T-helper 2 cell (primary cell): ENCODE measurements at places on chromosomes 1 and 21.

DNA sequence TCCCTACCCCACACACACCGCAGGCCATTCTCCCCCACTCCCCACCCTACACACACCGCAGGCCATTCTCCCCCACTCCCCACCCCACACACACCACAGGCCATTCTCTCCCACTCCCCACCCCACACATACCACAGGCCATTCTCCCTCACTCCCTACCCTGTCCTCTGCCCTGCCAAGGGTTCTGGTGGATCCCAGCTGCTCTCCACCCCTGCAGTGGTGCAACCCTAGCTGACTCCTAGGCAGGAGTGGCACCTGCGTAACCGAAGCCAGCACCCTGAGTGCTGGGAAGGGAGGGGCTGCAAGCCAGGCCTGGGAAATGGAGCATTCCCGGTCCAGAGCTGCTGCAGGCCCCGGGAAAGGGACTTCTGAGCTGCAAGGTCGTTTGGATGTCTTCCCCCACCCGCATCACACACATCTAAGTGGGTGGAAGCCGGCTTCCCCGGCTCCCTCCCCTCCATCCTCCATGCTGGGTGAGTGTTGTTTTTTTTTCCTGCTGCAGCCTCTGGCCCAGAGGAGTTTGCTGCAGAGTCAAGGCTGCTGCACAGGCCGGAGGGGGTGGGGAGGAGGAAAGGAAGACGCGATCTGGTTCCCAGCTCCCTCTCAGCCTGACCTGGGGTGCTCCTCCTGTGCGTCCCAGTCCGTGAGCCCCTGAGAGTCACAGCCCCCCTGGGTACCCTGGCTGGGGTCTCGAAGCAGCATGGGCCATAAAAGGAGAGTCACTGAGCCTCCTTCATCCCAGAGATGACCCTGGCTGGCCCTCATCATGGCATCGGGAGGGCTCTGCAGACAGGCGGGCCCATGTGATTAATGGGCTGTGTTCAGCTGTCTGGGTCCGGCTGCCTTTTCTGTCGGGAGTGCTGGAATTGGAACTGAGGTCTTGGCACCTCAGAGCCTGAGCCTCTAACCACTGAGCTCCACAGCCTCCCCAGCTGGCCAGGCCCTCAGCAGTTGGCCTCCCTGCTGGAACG is 16.1 kb downstream of the H6PD start:
- DNase-seq = no peak

GRCh38 chr1:48677306-48678287 is 99.1 kb downstream of the BEND5 start:
- no peak for DNase-seq

DNA sequence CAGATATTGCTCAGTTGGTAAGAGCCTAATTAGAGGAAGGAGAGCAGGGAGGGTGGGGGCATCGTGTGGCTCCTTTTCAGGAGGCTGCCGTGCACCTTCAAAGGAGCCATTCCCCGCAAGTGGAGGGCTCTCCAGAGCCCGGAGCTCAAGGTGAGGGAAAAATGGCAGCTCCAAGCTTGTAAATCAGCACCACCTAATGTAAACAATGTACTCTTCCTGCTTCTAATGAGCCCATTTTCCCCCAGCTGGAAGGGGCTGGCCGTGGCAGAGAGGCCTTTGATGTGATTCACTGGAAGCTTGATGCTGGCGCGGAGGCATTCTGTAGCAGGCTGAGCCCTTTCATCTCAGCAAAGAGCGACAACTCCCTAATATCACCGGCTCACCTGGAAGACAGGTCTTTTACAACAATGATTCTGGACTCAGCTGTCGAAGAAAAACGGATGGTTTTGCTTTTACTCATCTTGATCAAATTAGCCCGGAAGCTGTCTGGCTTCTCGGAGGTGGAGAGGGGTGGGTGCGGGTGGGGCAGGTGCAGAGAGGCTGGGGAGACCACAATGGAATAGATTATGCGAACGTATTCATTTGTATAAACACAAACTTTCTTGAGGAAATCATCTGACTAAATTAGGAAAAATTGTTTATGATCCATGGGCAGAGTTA is 112.5 kb downstream of the RRAGC start:
- peak; percentile 52 for DNase-seq

DNA sequence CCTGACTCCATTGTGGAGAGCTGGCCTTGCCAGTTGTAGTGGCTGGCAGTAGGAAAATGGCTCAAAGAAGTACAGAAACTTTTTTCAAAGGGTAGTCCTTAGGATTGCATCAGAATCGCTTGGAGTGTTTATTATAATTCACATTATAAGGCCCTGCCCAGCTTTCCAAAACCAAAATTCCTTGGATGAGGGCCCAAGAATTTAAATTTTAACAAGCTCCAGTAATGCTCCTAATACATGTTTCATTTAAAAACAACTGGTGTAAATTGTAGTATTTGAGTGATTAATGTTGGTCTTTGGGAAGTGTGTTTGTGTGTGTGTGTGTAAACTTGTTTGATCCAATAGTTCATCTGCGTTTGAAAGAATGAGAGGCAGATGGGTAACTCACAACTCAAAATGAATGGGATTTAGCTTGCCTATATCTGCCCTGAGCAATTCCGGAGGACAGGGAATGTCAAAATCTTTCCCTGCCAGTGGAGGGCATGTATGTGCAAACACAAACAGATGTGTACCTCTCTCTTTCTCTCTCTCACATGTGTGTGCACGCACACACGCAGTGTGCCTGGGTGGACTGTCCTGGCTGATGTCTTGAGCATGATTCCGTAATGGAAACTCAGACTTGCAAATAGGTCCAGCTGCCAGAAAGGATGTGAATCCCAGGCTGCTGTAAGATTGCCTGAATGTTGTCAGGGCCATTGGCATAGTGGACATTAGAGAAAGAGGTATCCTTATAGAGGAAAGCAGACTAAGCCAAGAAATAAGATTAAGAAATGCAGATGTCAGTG is 293.1 kb downstream of the LMX1A start:
- no peak for DNase-seq

- DNase-seq = peak; percentile 7
Measured at GRCh38 chr21:34707876-34708325, 39.1 kb downstream of the CLIC6 start.

DNA sequence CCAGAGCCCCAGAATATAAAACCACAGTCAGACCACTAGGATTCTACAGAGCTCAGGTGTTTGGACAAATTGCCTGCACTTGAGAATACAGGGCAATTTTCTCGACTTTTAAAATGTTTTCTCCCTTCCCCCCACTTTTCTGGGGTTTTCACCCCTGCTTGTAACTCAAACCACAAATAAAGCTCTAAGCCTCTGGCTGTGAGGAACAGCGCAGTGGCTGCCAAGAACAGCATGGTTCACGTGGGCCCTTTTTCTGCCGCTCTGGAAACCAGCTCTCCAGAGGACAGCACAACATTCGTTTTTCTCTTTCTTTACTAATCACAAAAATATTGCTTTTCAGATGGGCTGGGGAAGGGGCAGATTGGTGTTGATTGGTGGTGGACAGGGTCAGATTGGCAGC is 102.2 kb upstream of the JUN start:
- DNase-seq = no peak
